ENCODE measurements at places on chromosomes 5 and 9. TPM values are rescaled to one million over a fixed set of nuclear protein-coding genes. Genes with fewer than 3 reads are reported as not detected.

DNA sequence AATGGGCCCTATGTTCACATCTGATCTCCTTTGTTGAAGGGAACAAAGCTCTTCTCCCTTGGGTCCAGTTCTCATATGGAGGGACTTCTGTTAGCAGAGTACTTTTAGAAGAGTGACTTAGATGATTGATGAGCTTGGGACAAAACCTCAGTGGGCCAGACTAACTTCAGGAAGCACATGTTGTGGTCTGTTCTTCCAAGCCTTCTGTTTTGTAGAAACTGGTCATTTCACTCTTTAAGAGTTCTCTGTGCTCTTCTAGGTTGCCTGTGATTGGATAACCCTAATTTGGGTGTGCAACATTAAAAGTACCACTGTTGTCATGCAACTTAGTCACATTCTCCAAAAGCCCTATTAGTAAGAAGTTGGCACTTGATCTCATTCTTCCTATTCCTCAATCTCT is 183.5 kb upstream of the ACO1 start:
- no peak for DNase-seq

DNA sequence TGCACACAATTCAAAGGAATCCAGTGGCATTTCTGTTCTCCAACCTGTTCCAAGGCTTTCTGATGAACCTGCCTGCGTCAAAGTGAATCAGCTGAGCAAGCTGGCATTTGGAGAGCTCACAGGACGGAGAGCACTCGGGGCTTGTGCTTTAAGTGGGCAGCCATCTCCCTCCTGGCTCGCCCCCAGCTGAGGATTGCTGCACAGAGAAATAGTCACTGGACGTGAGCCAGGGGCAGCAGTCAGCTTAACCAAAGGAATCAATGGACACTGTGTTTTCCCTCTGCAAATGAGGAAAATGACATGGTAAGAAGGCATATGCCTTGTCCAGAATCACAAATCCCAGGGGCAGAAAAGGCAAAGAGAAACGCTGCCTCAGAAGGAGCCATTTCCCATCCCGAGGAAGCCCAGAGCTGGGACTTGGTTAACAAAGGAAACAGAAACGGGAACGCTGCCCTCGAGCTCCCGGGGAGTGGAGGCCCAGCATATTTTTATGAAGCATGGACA is 299.4 kb downstream of the ZSWIM6 start:
- peak; percentile 21 for DNase-seq

- DNase-seq = no peak
These were observed 91.1 kb upstream of the PLPPR1 start for GRCh38 chr9:100937382-100937781.

Gene MEIKIN
- total RNA-seq = not detected

Gene DHFR
- 20.8 TPM for total RNA-seq

All from hepatocyte (in vitro differentiated cells).